NCI-H1436 (cell line): ENCODE measurements at places on chromosomes 1 and 21.

DNA sequence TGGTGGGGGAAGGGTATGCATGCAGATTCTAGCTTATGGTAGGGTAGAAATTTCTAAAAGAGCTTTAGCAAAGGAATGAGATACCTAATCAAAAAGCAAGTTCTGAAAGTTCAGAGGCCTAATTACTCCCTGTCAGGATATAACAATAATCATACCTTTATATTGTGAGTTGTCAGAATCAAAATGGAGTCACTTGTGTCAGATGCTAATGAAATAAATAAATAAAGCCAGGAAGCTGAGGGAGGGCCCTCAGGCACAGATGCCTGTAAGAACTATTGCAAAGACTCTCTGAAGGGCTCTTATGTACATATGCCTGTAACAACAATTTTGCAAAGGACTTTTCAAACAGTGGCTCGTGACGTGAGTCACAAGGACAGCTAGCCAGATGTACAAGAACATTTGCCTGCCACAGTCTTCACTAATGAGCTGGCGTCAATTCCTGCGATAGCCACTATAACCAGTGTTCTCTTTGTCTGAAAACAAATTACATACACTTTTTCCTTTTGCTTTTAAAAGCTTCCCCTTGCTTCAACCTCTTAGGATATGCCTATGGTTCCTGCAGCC lies 27.4 kb upstream of the DNASE2B start:
- peak; percentile 58 for DNase-seq

GRCh38 chr1:15156807-15157380 lies 3.3 kb downstream of the TMEM51 start:
- DNase-seq = no peak

DNA sequence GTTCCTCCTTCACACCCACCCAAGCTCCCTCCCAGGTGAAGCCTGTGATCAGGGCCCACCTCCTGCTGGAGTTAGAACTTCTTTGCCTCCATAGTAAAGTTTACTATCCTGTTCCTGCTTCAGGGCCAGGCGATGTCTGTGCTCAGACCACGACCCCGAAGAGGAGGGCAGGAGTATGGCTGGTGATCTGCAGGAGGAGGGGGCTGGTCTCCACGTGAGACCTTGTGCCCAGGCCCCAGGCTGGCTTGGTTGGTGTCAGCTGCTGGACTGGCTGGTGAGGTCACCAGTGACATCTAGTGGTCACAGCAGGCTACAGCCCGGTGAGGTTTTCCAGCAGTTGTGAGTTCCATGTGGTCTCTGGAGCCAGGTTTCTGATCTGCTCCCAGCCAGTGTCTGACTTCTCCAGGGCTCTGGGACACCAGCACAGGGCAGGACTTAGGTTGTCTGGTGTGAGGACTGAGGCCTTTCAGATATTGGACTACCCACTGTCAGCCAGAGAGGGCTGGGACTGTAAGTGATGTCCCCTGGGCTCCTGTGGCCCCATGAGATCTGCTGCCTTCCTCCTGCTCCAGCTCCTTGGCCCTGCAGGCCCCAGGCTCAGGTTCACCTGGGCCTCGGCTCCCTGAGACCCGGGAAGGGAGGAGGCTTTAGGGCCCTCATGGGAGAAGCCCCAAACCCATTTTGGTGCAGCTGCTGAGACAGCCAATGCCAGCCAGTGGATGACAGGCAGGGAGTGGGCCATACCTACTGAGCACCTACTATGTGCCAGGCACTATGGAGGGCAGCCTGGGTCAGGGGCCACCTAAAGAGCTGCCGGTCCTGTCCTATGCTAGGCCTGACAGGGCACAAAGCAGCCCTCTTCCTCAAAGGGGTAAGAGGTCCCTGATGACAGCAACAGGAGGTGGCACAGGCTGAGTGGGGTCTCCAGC lies 6.0 kb upstream of the UBL4B start:
- peak; percentile 63 for DNase-seq

- no peak for DNase-seq
Observed at GRCh38 chr1:162003830-162004215, 19.8 kb downstream of the OLFML2B start.

GRCh38 chr1:112995890-112996289 lies 39.9 kb upstream of the SLC16A1 start:
- no peak for DNase-seq

GRCh38 chr1:235784950-235785349 lies 81.8 kb downstream of the LYST start:
- DNase-seq = no peak

- no peak for DNase-seq
Observed at GRCh38 chr1:245260110-245260882, 105.5 kb downstream of the KIF26B start.

DNA sequence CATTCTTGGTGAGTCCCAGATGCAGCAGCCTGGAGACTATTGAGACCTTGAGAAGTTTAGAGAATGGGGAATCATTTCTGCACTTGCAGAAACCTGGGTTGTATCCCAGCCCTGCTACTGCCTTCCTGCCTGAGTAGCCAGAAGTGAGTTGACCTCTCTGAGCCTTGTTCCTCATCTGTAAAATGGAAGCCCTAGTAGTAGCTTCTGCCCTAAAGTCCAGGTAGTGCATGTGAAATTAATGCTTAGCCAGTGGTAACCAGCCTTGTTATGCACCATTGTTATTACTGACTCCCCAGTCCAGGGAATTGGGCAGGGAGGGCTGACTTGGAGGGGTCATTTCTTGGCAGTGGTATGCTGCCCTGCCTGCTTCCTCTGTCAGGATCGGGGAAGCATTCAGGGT lies 5.6 kb downstream of the SESN2 start:
- DNase-seq = no peak

DNA sequence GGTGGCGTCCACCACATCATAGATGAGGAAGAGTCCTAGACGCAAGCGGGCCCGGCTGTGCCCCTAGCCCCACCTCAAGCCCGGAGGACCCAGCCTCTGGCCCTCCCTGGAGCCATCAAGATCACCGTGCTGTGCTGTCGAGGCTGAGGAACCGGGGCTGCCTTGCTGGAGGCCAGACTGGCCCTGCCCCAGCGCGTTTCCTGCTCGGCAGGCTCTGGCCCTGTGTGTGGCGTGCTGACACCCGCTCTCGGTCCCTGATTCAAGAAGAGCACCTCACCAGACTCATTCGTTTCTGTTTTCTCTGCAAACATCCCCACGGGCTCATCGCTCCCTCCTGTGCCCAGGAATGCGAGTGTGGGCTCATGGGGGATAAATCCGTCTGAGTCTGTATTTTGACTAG lies 51.1 kb downstream of the GLIS1 start:
- no peak for DNase-seq

DNA sequence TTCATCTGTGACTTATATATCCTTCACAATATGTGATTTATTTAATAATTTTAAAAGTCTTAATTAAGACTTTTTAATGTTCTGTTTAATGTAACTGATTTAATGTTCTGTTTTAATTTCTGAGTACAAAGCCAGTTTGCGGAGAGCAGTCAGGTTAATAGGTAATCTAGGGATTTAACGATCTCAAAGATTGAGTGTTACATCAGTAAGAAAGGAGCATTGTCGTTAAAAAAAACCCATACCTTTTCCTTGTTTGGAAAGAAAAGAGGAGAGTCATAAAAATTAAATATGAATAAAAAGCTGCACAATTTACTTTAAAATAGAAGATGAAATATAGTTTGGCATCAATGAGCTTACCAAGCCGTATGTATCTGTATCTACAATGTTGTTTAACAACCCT lies 621.4 kb downstream of the KIF26B start:
- no peak for DNase-seq

DNA sequence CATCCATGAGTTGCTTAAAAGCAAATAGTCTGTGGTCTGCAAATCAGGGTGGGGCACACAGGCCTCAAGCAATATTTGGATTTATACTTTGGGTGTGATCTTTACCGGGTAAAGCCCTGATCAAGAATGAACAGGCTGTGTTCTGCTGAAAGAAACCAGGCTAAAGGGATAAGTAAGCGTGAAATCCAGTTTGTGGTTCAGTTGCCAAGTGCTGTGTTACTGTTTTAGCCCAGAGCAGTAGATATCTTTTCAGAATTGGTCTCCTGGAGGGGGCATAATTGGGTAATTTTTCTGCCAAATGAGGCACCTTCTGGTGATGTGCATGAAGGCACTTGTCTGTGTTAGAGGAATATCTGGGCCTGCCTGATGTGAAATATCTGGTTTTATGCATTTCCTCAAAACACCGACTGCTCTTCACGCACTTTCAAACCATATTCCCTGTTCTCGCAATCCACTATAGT lies 21.4 kb downstream of the AIM2 start:
- DNase-seq = no peak

DNA sequence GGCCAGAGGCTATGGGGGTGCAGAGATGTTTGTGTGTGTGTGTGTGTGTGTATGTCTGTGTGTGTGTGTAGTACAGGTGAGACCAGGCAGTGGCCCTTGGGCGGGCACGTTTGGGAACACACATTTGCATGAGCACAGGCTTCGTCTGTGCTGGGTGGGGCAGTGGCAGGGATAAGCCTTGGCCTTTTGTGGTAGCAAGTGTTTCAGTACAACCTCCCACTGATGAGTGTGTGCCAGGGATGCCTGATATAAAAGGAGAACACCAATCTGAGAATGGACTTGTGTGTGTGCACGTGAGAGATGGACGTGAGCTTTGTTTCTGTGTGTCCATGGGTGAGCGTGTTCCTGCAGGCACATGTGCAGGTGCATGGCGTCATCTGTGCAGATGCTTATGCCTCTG lies 3.0 kb downstream of the NTRK1 start:
- DNase-seq = no peak

DNA sequence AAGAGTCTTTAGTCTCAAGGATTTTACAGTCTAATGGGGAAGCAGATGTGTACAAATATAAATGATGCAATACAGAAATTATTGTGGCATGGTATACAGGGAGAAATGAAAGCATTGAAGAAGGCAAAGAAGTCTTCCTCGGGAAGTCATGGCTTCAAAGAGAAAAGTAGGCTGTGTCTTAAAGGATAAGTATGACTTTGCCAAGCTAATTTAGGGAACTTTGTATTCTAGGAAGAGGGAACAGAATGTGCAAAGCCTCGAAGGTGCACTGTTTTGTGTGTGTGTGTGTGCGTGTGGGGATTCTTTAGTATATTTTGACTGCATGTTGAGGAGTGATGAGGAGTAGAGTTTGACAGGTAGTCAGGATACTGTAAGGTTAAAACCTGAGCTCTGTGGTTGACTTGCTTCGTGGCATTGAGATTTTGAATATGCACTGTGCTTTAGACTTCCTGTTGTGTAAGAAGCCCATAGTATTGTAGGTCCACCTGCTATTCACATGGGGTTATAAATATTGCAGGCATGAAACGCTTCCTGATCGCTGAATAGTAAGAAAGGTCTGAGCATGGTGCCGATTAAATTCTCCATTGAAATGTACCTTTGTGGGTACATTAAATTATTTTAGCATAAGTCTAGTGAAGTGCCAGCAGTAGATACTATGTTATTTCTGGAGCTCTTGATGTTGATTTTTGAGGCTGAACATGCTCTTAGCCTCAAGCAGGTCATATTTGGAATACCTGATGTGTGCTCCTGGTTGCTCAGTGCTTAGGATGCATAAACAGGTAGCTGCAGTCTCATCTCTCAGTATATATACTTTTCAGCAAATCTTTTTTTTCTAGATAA lies 8.0 kb downstream of the SMAP2 start:
- DNase-seq = no peak

GRCh38 chr1:87706779-87707228 lies 378.1 kb downstream of the LMO4 start:
- no peak for DNase-seq

DNA sequence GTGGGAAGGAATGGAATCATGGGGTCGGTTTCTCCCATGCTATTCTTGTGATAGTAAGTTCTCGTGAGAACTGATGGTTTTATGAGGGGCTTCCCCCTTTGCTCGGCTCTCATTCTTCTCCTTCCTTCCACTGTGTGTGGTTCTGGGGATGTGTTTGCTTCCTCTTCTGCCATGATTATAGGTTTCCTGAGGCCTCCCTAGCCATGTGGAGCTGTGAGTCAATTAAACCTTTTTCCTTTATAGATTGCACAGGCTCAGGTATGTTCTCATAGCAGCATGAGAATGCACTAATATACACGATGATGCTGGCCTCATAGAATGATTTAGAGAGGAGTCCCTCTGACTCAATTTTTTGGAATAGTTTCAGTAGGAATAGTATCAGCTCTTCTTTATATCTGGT lies 195.4 kb upstream of the IVNS1ABP start:
- no peak for DNase-seq

DNA sequence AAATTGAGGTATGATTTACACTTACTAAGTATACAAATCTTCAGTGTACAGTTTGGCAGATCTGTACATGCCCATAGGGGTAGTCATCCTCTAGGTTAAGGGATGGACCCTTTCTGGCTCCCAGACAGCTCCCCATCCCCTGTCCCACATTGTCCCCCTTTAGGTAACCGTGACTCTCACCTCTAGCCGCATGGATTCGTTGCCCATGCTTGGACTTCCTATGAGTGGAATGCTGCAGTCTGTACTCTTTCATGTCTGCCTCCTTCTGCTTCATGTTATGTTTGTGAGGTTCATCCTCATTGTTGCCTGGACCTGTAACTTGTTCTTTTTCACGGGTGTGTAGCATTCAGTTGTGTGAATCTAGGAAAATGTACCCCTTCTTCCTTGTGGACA lies 20.3 kb downstream of the SLC37A1 start:
- DNase-seq = no peak

DNA sequence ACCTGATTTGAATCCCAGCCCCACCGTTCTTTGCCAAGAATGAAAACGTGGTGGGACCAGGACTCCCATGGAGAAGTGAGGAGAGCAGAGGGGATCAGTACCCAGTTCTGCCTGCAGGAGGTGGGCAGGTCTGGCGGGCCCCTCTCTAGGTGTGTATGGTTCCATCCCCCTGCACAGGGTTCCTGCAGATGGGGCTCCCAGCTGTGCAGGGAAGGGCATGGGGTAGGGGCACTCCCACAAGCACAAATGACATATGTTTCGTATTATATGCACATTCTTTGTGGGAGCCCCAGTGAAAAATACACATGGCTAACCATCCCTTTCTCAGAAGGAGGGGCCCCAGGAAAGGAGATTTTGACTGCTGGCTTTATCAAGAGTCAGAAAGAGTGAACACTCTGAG lies 144.6 kb downstream of the PLPP3 start:
- DNase-seq = no peak

- DNase-seq = no peak
Observed at GRCh38 chr1:199447906-199448305, 579.6 kb upstream of the NR5A2 start.

DNA sequence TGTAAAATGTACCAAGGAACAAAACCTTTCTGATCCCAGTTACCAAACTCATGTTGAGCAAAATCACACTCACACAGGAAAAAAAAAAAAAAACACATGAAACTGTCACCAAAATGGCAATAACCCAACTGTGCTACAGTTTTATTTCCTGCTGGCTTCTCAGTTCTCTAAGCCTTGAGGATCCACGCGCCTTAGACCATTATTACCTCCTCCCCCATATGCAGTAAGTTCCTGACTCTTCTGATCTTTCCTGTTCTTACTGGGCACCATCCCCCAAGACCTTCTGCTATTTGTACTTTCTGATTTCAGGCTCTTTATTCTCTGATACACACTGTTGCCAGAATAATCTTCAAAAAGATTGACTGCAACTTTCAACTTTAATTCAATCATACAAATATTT lies 79.6 kb downstream of the SLC45A1 start:
- no peak for DNase-seq

- no peak for DNase-seq
Observed at GRCh38 chr1:225851805-225852204, 30.4 kb downstream of the TMEM63A start.

GRCh38 chr1:8879922-8880676 lies 1.6 kb upstream of the ENO1 start:
- DNase-seq = no peak
